ENCODE measurements at places on chromosomes 1 and 21.

GRCh38 chr21:38839328-38840286 is 33.9 kb downstream of the ETS2 start:
- DNase-seq, result peak; percentile 92

DNA sequence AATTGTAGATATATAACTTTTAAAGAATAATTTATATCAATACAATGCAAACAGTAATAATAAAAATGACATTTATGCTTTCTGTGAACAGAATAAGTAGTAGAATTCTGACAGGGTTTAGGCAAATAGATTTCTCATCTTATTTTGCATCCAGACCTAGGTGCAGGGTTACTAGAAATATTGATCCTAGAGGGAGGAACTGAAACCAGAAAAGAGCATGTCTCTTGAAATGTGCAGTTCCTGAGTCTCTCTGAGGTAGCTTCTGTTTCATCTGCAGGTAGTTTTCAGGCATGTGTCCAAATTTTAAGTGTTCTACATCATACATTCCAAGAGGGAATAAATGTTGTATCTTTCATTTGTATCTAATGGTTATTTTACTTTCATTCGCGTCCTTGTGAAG is 631.9 kb upstream of the ADGRL4 start:
- DNase-seq, result no peak

- DNase-seq, result no peak
Observed at GRCh38 chr1:10388387-10388715, 10.5 kb upstream of the PGD start.

- DNase-seq, result no peak
Observed at GRCh38 chr1:169829671-169830070, 35.0 kb upstream of the METTL18 start.

- no peak for DNase-seq
Observed at GRCh38 chr21:34511181-34511580, 829 bp downstream of the KCNE1 start.

DNA sequence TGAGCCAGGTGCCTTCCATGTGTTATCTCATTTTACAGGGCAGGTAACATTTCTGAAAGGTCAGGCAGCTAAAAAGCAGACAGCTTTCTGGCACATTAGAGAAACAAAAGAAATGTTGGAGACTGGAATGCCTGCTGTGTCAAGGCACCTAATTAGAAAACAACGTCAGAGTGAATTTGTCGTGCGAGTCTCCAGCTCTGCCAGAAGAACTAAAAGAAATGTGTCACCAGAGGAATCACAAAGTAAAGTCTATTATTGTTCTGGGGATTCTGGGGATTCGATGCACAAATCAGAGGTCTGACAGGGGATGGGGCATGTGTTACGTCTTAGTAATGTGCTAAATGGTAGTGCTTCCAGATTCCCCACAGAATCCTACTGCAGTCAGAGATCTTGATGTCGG is 89.3 kb downstream of the EDEM3 start:
- DNase-seq, result no peak

DNA sequence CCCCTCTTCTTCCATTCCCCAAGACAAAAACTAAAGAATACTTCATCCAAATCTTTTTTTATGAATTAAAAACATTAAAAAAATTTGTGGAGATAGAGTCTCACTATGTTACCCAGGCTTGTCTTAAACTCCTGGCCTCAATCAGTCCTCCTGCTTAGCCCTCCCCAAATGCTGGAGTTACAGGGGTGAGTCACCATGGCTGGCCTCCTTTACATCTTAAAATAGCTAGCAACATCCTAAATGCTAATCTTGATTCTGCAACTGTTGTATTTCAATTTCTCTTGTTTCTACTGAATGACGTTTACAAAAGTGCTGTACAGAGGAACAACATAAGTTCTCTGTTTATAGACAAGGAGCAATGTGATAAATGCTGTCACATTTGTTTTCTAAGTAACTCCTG is 483.5 kb downstream of the ADGRL2 start:
- DNase-seq, result no peak

DNA sequence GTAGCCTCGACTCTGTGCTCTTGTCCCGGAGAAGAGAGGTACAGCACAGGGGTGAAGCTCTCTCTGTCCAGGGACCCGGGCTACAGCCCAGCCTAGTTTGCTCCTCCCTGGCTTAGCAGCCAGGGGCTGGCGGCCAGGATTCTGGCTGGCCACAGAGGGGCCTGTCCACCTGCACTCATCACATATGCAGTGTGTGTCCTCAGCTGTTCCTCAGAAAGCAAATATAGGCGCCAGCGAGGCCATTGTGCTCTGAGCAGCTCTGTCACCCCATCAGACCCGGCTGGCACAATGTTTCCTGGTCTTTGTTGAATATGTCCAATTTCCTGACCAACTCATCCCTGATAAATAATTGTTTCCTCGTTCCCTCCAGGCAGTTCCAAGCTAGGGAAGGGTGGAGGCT is 28.5 kb downstream of the KCND3 start:
- DNase-seq, result no peak

DNA sequence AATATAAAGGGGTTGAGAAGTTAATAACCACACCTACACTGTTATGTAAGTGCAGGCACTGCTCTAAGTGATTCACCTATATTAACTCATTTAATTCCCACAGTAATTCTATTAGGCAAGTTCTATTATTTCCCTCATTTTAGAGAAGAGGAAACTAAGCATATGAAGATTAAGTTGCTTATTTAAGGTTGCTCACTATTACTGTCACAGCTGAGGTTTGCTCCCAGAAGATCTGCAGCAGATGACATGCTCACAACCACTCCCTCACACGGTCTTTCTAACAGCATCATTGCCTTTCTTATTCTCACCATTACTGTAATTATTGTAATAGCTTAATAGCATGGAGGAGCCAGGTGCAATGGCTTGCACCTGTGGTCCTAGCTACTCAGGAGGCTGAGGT is 196.4 kb upstream of the GREM2 start:
- DNase-seq, result no peak

- DNase-seq, result no peak
Observed at GRCh38 chr1:208043691-208044181, 132.8 kb upstream of the CD34 start.

DNA sequence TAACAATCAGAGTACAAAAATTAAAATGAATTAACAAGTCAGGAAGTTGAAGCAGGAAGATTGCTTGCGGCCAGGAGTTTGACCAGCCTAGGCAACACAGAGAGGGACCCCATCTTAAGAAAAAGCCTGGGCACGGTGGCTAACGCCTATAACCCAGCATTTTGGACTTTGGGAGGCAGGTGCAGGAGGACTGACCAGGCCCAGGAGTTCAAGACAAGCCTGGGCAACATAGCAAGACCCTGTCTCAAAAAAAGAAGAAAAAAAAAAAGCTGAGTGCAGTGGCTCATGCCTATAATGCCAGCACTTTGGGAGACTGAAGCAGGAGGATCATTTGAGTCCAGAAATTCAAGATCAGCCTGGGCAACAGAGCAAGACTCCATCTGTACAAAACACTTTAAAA is 38.5 kb downstream of the TESK2 start:
- no peak for DNase-seq

DNA sequence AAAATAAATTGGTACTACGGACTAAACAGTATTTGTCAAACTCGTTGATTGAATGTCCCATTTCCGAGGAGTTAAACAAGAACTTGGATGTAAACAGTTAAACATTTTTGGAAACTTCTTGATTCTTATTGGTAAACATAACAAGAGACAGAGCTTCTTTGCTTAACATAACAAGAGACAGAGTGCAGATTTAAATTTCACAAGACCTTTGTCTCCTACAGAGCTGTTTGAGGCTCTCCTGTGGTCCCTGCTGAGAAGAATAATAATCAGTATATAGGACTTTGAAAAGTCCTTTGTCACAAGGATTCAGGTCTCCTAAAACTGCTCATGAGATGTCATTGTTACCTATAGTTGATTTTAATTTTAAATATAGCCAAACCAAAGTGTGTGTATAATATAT is 170.6 kb upstream of the C21orf91 start:
- DNase-seq, result no peak

GRCh38 chr1:39988618-39989343 is 33.8 kb downstream of the MFSD2A start:
- no peak for DNase-seq

DNA sequence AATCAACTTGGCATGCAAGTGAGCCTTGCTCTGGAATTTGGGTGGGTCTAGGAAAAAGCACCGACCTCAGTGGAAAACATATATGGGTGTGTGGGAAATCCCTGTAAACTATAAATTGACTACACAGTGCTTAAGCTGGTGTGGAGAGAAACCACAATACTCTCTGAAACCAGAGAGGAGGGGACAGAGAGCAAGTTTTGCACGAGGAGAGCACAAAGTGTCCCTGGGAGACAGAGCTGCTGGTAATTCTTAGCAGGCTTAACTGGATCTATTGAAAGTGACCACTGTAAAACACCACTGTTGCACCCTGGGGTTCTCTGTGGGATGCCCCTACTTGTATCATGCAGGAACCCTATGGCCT is 12.8 kb downstream of the KCNJ15 start:
- DNase-seq, result peak; percentile 36

- DNase-seq, result peak; percentile 30
Observed at GRCh38 chr1:145979746-145980456, 15.4 kb downstream of the POLR3GL start.

GRCh38 chr1:211549092-211549711 is 29.8 kb downstream of the SLC30A1 start:
- DNase-seq, result no peak

DNA sequence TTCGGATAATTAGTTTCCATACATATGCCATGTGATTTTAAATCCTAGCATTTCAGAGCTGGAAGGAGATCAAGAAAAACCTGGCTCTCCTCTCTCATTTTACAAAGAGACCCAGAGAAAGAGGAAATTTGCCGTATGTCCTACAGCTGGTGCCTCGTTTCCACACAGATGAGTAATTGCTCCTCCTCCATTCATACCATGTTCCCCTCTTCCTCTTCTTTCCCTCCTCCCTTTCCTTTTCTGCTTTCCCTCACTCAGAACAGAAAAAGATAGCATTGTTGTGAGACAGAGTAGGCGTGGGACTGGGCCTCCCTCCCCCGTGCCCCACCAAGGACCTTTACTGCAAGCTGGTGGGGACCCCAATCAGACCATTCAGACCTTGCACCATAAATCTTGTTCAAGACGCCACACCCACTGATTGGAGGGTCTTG is 13.7 kb upstream of the SLC44A3 start:
- DNase-seq, result peak; percentile 46

GRCh38 chr1:3772715-3773571 is at the start of gene SMIM1:
SMIM1 (plus strand) TSS chr1:3772749; CDS start chr1:3775374, 2,625 bp downstream.
- no peak for DNase-seq

GRCh38 chr1:213260311-213261075 is 209.5 kb downstream of the RPS6KC1 start:
- no peak for DNase-seq

DNA sequence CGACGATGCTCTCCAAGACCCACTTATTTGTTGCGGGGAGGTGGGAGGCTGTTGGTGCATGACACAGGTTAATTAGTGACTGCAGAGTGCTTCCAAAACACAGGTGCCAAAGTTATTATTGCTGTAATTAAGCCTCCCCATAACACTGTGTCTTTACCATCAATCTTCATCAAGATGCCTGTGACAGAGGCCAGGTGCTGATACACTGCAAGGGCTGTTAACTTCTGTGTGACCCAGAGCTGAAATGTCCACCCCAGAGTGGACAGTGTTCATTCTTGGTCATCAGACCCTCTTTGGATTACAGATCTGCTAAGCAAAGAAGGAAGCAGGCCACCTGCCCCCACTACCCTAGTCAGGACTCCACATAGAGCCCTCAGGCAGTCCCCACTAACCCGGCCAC is 55.5 kb downstream of the CAPN8 start:
- DNase-seq, result no peak

GRCh38 chr1:202192770-202193613 is 607 bp upstream of the LGR6 start:
- DNase-seq, result peak; percentile 57

DNA sequence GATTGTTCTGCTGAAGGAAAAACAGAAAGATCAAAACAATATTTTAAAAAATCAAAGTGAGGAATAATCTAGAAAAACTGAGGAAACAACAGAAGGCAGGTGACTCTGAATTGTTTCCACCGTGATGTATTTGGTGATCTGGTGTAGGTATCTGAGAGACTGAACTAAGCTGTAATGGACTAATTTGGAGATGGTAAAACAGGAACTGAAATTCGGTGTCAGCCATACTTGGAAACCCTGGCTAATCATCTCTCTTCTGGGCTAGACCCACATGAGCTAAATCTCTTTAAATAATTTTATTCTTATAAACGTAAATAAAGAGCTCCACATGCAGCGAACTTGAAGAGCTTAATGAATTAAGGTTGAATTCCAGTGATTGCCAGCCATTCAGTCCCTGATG is 1226.1 kb downstream of the NCAM2 start:
- DNase-seq, result no peak

DNA sequence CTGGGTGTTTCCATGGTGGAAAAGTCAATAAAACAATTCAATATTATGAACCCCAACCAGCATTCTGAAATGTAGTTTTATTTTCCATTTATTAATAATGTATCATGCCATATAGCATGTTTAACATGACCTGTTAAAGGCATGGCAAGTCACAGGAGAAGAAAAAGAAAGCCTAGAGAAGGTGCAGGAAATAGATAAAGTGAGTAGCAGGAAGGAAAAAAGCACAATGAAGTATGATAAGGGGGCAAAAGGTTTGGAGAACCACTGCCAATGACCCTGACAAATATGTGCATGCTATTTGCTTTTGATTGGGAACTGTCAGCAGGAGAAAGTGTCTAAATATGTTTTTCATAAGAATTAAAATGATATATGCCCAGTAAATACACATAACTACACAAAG is 85.6 kb downstream of the HMCN1 start:
- no peak for DNase-seq

DNA sequence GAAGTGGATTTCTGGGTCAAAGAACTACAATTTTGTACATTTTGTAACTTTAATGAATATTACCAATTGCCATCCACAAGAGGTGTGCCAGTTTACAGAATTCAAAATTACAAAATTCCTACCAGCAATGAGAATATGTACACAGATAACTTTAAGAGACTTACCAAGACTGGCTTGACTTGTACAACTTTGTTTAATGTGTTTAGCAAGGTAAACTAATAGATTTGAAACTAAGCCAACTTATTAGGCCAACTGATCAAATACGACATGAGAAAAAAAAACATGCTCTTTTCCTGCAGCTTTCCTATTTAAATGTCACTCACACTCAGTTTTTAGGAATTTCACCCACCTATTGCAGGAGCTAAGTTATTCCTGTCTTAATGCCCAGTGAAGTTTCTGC is 11.4 kb downstream of the EXOC8 start:
- DNase-seq, result no peak

DNA sequence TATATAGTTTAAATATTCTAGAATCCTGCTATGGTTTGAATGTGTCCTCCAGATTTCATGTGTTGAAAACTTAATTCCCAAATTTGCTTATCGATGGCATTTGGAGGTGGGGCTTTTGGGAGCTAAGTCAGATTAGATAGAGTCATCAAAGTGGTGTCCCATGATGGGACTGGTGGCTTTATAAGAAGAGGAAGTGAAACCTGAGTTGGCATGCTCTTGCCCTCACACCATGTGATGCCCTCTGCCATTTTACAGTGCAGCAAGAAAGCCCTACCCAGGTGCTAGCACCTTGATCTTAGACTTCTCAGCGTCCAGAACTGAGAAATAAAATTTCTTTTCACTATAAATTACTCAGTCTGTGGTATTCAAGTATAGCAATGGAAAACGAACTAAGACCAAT is 111.3 kb downstream of the TGFB2 start:
- no peak for DNase-seq
